Activated naive CD4-positive, alpha-beta T cell treated with Interleukin-2 at 50 U/mL for 16 hours (primary cell): ENCODE measurements at places on chromosomes 13 and 19.

DNA sequence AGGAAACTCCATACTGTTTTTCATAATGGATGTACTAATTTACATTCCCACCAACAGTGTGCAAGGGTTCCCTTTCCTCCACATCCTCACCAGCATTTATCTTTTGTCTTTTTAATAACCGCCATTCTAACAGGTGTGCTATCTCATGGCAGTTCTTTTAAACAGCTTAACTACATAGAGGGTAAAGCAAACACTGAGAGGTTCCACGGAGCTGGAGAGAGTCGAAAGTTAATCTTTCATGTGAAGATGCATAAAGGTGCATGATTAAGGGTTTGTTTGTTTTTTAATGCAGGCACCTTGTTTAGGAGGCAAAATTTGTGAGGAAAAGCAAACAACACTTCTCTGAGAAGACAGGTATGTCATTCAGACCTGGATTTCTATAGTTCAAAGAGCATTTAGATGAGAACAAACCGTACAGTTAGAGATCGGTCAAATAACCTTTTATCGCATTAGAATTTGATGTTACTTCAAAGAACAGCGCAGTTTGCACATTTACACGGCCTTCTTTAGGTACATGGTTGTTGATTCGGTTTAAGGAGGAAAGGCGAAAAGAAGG is 193.9 kb downstream of the RBM26 start:
- DNase-seq, result no peak

DNA sequence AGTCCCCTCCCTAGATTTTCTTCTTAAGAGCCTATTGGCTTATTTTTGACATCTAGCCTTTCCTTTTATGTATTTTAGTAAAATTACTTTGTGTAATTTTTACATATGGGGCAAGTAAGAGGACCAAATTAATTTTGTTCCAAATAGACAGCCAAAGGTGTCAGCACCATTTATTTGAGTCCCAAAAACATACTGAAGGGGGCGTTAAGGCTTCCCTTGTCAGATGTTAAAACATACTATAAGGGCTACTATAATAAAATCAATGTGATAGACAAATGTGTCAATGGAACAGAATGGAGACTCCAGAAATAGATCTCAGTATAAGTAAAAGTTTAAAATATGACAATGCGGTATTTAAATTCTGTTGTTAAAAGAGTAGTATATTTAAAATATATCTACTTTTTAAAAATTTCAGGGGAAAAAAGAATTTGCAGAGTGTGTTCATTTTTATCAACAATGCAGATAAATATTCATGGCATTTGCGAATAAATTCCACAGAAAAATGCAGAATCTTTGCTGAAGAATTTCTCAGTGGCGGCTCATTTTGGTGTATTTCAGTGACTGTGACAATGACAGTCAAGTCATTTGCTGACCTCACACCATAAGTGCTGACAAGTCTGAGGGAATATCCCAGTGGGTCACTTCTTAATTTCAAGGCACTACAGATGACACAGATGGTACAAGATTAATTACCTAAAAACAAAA is 133.7 kb downstream of the MTUS2 start:
- no peak for DNase-seq

GRCh38 chr13:89827552-89827951 is 1519.9 kb upstream of the MIR17HG start:
- DNase-seq, result no peak

DNA sequence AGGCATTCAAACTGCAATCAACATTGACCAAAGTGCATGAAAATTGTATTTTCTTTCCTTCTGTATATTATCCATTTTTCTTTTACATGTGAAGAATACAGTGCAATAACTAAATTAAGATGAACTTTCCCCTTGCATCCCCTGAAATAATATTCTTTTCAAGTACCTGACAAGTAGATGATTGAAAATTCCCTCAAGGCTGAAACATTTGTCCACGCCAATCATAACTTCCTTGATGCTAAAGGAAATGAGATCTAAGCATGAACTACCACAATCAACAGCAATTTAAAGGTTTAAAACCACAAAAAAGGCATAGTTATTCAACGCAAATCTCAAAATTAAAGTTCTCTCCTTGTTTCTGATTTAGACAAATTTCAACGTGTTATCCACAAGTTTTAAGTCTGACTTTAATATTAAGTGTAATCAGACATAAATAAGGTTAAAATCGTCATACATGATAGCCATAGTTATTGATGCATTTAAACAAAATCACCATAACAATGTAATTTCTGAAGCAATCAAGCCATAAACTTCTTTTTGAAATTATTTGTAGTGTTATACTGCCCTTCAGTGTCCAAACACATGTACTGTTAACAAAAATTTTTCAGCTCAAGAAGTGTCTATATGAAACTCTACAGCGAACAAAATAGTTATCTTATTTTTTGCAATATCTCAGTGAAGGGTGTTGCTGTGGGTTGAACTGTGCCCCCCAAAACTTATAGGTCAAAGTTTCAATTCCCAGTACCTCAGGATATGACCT is 169.5 kb downstream of the DCLK1 start:
- DNase-seq, result no peak

- DNase-seq, result no peak
Measured at GRCh38 chr13:105436943-105437342, 1098.5 kb downstream of the EFNB2 start.

DNA sequence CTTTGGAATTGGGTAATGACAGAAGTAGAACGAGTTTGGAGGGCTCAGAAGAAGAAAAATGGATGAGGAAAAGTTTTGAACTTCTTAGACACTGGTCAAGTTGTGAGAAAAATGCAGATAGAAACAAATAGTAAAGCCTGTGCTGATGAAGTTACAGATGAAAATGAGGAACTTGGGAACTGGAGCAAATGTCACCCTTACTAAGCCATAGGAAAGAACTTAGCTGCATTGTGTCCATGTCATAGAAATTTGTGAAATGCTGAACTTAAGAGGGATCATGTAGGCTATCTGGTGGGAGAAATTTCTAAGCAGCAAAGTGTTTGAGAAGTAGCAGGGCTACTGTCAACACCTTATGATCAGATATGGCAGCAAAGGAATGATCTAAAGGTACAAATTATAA is 289.2 kb upstream of the PCDH9 start:
- DNase-seq, result no peak

- no peak for DNase-seq
Measured at GRCh38 chr13:73859841-73860240, 274.4 kb downstream of the KLF12 start.

GRCh38 chr19:37594982-37595382 is 306 bp downstream of the ZNF540 start:
- DNase-seq, result peak; percentile 61

DNA sequence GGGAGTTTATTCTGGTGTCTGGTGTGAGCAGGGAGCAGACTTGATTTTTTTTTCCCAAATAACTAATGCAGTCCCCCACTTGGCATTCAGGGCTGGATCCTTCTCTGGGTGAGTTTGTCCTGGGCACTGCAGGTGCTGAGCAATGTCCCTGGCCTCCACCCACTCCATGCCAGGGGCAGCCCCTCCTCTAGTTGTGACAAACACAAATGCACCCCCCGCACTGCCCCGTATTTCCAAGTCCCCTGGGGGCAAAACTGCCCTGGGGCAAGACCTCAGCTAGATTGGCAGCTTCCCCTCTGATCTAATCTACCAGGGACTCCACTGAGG is 6.4 kb downstream of the MOB3A start:
- DNase-seq, result no peak

GRCh38 chr13:31930901-31931522 is 100.6 kb upstream of the FRY start:
- DNase-seq, result peak; percentile 24

DNA sequence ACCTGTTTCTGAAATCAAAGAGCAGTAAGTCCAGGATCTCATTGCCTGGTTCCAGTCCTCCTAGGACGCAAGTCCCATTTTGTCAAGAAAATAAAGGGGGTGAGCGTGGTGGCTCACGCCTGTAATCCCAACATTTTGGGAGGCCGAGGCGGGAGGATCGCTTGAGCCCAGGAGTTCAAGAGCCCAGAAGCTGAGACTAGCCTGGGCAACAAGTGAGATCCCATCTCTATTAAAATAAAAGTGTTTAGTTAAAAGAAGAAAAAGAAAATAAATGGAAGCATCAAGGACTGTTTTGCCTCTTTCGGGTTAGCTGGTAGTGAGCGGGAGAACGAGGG is 344 bp upstream of the HAUS5 start:
- DNase-seq, result no peak

DNA sequence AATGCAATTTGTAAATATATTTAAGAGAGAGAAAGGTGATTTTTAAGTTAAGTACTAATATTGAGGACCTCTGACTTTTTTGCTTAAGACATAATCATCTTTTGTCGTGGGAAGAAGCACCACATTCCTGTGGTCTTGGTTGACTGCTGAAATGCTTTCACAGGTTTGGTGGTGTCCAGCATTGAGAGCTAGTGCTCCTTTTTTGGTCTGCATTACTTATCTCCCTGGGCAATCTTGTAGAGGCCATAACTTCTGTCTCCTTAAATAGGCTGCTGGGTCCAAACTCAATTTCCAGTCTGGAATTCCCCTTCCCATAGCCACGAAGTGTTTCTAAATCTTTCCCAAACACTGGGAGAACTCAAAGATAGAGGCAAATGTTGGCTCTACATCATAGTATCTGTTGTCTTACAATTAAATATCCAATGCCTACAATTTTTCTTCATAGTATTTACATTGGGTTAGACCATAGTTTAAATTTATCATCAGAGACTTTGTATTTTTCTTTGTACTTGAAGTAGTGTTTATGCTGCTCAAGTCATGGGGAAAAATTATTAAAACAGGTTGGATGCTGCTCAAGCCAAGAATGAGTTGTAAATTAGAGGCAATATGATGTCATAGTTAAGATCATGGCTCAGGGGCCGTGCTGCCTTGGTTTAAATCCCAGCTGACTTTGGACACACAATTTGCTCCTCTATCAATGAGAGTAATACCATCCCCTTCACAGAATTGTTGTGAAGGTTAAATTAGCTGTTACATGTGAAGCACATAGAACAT is 105.6 kb downstream of the POSTN start:
- DNase-seq, result no peak

- DNase-seq, result peak; percentile 15
Measured at GRCh38 chr13:29936051-29936813, 85.8 kb upstream of the UBL3 start.

DNA sequence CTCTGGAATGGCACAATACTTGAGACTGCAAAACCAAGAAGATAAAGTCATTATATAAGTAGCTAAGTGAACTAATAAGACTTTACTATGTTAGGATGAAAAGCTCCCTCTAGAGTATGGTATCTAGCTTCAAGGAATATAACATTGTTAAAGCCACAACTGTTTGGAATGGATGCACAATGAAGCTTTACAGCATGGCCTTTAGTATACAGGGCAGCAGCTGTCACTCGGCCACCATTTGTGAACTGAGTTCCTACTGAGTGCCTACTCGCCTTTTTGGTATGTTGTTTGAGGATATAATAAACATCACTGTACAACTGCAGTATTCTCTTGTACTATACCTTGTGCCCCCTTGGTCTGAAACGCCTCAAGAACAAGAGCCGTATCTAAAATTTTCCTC is 6.8 kb downstream of the ALG5 start:
- no peak for DNase-seq

GRCh38 chr13:31725841-31726240 is 13.5 kb upstream of the RXFP2 start:
- no peak for DNase-seq

DNA sequence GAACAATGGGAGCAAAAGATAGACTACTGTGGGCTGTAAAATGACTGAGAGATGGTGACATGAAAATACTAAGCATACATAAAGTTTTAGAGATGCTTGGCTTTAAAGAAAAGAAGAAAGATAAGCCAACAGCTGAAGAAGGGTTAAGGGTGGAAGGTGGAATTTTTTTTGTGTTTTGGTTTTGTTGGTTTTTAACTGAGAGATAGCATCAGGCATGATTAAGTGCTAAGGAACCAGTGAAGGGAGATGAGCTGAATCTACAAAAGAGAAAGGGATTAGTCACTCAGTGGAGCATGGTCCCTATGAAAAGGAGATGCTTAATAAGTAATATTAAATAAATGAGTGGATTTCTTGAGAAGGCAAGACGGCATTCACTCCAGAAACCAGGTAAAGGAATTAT is 12.5 kb upstream of the TBC1D4 start:
- no peak for DNase-seq

GRCh38 chr19:29668746-29669609 is 3.7 kb downstream of the PLEKHF1 start:
- DNase-seq, result no peak

DNA sequence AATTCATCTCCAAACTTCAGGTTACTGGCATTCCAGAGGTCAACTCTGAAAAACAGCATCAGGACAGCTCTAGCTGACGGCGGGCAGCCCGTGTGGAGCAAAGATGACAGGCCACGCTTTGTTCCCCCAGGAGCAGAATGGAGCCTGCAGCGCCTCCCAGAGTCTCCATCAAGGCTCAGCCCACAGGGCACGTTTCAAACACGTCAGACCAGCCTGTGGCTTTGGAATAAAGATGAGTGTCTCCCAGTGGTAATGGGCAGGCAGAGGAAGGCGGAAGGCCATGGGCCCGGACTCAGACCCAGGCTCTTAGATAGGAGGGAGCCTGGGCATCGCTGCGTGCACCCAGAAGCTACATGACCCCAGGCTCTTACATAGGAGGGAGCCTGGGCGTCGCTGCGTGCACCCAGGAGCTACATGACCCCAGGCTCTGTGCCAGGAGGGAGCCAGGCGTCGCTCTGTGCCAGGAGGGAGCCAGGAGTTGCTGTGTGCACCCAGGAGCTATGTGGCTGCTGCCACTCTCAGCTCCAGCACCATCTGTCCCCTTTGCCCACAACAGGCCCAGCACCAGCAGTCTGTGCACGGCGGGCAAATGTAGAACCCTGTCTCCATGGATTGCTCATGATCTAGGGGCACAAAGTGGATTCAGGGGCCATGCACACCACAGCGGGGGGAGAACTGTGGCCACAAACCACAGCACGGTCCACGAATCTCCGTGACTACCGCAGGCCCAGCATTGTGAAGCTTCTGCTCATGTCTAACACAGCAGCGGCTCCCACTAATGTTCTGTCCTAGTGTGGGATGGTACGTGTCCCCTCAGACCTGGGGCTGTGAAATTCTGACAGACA is 47.8 kb upstream of the C13orf46 start:
- DNase-seq, result no peak

DNA sequence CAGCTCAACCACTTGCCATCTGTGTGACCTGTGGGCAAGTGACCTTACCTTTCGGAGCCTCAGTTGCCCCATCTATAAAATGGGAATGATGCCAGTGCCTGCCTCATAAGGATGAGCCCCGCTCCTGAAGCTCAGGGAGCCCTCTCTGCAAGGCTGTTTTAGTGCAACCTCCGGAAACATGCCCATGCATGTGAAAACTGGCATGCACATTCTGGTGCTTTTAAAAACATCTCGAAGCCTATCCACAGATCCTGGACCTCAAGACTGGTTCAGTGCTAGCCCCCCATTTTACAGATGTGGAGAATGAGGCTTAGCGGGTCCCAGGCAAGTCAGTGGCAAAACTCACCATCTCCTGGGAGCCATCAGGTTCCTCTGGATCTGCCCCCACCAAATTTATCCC is 5.6 kb downstream of the CADM4 start:
- DNase-seq, result no peak

- no peak for DNase-seq
Measured at GRCh38 chr13:27963491-27963890, 5.6 kb downstream of the CDX2 start.

- no peak for DNase-seq
Measured at GRCh38 chr13:25847635-25848626, 203.9 kb downstream of the SHISA2 start.

GRCh38 chr19:33662391-33663092 is 40.8 kb downstream of the CHST8 start:
- no peak for DNase-seq

- DNase-seq, result no peak
Measured at GRCh38 chr19:39939556-39939955, 5.1 kb upstream of the FCGBP start.
